ENCODE measurements at places on chromosomes 1 and 21.
A peak's percentile ranks its signal among the peaks of the same experiment; 100 is the strongest.

- no peak for DNase-seq
Observed at GRCh38 chr1:62989497-62989896, 205.6 kb downstream of the ATG4C start.

GRCh38 chr1:184890539-184890973 is 83.8 kb downstream of the NIBAN1 start:
- no peak for DNase-seq

- no peak for DNase-seq
Observed at GRCh38 chr1:205933671-205934618, 9.3 kb downstream of the SLC26A9 start.

DNA sequence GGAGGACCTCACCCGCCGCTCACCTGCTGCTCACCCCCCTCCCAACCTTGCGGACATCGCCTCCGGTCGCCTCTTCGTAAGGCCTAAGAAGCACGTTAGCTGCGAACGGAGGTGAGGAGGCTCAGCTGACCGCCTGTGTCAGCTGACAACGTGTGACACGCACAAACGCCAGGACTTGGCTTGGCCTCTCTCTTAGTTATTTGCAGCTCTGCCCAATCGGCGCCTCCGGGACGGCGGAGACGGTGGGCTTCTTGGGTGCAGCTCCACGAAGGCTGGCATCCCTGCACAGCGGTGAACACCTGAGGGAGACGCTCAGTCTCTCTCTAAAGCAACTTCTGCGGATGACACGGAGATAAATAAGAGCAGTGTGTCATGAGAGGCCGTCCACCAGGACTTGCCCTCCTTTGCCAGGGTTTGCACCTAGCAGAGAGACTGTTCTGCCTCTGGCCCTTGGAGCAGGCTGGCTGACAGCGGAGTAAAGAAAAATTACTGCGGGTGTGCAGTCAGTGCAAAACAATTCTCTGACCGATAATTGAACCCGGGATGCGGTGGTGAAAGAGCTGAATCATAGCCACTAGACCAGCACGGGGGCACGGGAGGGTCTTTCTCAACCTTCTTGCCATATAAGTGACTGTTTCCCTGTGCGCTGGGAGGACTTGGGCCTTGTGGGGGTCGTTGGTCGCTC is 318.9 kb downstream of the FAM72C start:
- DNase-seq = no peak

GRCh38 chr1:22907528-22907927 is 65.1 kb downstream of the LACTBL1 start:
- no peak for DNase-seq

DNA sequence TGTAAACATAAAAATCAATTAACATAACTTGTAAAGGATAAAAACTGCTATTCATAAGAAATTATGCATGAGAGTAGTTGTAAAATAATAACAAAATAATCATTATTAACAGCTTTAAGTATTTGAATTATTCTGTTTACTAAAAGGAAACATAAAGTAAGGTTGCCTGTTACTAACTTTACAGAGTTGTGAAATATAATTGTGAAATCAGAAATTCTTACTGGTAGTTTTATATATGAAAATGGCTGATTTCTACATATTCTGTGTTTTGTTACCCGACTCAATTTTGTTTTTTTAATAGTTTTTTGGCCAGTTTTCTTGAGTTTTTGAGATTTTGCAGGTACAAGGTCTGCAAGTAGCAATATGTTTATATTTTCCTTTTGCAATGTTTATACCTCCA is 27.8 kb downstream of the FNBP1L start:
- DNase-seq = no peak

- no peak for DNase-seq
Observed at GRCh38 chr1:237219751-237220642, 178.0 kb downstream of the RYR2 start.

- DNase-seq = no peak
Observed at GRCh38 chr1:16677552-16678431, 11.0 kb upstream of the RNU1-3 start.

DNA sequence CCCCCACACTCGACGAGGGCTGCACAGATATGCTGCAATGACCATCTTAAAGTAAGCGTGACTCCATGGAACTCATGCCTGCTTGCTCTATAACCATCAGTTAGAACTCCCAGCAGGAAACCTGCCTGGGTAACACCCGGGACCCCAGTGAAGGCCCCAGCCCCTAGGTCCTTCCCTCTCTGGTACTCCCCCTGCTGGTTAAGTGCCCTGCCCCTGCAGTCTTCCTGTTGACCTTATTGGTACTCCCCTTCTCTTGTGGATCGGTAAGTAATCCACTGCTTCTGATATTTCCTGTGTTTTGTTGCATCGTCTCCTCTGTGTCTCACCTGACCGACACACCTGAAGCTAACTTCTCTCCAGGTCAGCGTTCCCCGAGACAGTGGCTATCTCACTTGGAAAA is 104.8 kb upstream of the COG2 start:
- no peak for DNase-seq

DNA sequence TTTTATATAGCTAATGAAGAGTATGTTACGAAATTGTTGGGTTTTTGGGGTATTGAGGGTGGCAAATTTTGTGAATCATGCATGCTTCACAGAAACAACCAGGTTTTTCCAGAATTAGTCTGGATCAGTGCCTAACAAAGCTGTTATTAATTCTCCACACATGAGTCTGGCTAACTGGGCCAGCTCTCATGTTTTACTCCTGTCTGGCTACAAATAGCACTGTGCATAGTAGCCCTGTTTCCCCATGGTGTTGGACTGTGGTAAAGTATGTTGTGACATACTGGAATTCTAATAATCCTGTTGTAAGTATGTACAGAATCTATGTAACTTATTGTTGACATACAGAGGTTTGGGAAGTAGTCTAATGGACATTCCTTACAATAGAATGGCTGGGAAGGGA is 35.8 kb downstream of the S100B start:
- DNase-seq = no peak

DNA sequence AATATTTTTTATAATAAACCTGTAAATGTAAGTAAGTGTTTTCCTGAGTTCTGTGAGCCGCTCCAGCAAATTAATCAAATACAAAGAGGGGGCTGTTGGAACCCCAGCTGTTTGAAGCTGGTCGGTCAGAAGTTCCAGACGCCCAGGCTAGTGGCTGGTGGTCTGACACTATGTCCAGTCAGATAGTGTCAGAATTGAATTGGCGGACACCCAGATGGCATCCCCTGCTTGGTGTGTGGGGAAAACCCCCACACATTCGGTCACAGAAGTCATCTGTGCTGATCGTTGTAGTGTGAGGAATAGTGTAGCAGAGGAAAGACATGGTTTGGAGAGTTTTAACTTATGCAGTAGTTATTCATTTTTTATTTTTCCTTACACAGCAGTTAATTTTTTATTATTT is 32.4 kb downstream of the TBCE start:
- no peak for DNase-seq

DNA sequence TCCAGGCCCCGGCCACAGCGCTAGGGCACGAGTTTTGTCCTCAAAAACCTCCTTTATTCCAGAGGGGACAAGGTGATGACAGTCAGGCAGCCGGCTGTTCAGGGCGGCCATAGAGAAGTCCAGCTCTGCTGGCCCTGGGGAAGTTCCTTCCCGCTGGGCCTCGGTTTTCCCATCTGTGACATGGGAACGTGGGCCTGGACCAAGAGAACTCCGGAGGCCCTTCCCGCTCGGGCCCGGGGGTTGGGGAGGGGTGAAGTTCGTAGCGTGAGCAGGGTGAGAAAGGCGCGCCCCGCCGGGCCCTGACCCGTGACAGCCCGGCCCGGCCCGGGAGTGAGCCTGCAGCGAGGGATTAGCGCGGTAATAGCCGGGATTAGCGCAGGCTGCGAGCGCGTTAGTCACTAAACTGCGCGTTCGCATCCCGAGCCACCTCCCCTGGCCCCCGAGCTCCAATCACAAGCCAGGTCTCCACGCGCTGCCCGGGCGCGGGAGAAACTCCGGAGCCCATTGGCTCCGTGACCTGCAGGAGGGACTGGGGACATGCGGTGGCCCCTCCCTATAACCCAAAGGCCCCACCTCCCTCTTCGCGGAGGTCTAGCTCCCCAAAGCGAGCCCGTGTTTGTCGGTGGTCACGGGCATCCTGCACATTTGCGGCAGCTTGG is 29.8 kb upstream of the PADI2 start:
- DNase-seq = peak; percentile 47

- DNase-seq = no peak
Observed at GRCh38 chr1:196387766-196388165, 220.5 kb downstream of the KCNT2 start.

DNA sequence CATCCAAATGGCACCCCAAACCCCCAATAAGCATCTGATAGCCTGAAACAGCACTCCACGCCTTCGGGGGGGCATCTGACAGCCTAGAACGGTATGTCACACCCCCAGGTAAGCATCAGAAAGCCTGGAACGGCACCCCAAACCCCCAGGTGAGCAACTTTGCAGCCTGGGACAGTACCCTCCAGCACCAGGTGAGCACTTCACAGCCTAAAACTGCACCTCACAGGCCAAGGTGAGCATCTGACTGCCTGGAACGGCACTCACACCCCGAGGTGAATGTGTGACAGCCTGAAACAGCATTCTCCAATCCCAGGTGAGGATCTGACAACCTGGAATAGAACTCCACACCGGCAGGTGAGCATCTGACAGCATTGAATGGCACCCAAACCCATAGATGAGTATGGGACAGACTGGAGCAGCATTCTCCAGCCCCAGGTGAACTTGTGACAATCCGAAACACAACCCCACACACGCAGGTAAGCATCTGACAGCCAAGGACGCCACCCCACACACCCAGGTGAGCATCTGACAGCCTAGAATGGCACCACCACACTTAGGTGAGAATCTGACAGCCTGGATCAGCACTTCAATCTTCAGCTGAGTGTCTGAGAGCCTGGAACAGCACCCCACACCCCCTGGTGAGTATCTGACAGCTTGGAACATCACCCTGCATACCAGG is 18.3 kb upstream of the MMEL1 start:
- no peak for DNase-seq

GRCh38 chr1:177305040-177306018 is 134.6 kb downstream of the BRINP2 start:
- DNase-seq = peak; percentile 55

- no peak for DNase-seq
Observed at GRCh38 chr1:234400773-234401172, 27.5 kb downstream of the COA6 start.

DNA sequence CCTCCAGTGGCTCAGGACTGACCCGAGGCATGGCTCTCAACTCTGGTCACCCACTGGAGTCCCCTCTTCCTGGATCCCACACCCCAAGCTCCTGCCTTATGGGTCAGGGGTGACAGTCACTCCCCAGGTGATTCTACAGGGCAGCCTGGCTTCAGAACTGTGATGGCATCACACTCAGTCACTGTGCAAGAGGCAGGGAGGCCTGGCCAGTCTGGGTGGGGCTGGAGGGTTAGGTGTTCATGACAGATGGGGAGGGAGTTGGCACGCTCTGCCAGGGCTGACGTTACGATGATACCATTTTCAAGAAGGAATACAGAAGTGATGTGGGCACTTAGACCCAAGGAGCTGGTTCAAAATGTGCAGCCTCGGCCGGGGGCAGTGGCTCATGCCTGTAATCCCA is 25.2 kb upstream of the ABCG1 start:
- no peak for DNase-seq

DNA sequence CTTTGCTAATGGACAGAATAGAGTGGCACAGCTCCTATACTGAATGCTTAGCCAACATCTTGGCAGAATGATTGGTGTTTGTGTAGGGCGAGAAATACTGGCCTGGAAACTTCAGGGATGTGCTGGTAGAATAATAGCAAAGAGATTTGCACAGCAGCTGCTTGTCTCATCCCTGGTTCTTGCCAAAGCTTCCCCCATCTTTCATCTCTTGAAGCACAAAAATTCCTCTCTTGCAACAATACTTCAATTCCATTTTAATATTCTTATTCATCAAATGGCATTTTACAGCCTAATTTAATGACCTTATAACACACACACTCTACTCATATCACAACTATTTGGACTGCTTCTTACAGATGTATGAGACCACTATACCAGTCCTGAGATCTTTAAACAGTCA is 37.7 kb downstream of the LHX8 start:
- no peak for DNase-seq

- no peak for DNase-seq
Observed at GRCh38 chr21:40531431-40532110, 315.4 kb downstream of the DSCAM start.

- DNase-seq = no peak
Observed at GRCh38 chr21:21233051-21233450, 234.8 kb downstream of the NCAM2 start.

DNA sequence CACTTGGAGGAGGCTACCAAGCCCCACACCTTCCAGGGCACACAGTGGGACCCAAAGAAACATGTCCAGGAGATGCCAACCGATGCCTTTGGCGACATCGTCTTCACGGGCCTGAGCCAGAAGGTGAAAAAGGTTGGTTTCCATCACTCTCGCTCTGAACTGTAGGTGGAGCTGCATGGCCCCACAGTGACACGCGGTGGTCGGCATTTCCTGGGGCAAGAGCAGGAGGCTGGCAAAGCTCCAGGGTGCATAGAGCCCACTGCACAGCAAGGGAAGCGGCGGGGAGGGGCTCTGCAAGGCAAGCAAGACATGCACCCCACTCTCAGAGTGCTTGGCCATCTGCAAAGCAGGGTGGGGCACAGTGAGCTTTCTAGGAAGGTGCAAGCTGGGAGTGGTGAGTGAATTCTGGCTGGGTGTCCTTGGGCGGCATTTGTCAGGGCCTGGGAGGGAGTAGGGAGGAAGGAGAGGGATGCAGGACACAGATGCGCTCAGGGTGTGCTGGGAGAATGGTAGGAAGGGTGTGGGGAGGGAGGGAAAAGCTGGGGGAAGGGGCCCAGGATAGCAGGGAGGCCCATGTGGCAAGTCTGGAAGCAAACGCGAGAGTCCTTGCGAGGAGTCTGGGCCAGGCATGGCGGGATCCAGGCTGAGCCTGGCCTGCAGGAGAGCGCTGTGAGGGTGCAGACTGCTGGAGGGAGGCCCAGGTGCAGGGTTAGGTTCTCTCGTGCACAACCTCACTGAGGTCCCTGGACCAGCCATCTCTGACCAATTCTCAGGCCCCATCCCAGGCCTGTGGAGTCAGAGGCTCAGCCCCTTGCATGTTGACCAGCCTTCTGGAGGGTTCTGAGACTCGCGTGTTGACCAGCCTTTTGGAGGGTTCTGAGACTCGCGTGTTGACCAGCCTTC is 11.0 kb downstream of the TRPM2 start:
- no peak for DNase-seq

GRCh38 chr1:21384620-21385019 is 55.3 kb upstream of the NBPF3 start:
- DNase-seq = no peak

DNA sequence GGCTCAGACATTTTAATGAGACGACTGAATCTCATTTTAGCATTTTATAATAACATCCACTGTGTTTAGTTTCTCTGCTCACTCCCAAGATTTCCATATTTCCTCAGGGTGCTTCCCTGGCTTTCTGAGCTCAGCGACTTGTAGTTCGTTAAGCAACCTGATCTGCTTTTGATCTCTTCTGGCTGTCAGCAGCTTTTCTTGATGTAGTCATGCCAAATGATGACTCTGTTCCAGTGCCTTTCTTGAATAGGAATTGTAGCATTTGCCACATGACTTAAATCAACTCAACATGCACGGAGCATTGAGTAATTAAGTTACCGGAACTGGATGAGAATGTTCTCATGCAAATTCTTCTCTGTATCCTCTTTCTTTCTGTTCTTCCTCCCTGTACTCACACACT is 246.1 kb downstream of the FMN2 start:
- no peak for DNase-seq
